Right renal cortex interstitium (tissue), 3 donors: ENCODE measurements at places on chromosomes 4 and X. TPM values are rescaled to one million over a fixed set of nuclear protein-coding genes. Genes with fewer than 3 reads are reported as not detected.

NMU gene
- 10.8 TPM for polyA plus RNA-seq

SLC10A6 gene
- 0.14 TPM for polyA plus RNA-seq

SSX2B gene
- 0.17 TPM for polyA plus RNA-seq

CCSER1 gene
- polyA plus RNA-seq: 20.6 TPM

CT83 gene
- polyA plus RNA-seq: not detected

SSX1 gene
- polyA plus RNA-seq: not detected

SPANXC gene
- not detected for polyA plus RNA-seq

GRCh38 chr4:176479767-176480166 is 160.0 kb downstream of the SPCS3 start:
- no peak for DNase-seq

DNA sequence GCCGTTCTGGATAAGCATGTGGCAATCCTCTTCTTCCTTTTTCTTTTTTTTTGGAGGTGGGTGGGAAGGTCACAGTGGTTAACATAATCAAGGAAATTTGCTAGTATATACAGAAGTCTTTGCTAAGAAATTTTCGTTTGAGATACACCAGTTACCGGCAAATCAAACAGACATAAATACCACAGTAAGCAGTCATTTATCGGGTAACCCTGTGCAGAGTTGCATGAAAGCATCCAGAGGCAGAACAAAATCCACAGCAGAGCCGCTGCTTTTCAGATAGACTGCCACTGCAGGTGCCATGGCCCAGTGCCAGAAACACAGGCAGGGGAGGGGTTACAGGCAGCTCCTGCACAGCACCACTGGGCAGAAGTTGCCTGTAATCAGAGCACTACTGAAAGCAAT is 179.1 kb upstream of the MAB21L2 start:
- DNase-seq: peak; percentile 29

DNA sequence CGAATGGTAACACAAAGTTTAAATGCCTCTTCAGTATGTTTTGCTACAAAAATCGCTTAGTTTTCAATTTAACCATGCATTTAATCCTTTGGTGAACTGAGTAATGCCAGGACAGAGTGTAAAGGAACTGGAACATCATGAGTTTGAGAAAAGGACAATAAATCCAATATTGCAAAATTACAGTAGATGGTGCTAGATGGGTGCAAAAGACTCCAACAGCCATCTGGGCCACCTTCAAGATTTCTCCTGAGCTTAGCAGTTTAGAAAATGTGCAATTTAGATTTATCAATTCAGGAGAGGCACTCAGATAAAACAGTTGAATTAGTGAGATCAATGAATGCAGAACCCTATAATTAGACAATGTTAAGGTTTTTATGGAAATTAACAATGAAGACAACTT is 33.2 kb upstream of the MID1IP1 start:
- no peak for DNase-seq

GRCh38 chr4:76896614-76897535 is 1.1 kb downstream of the SOWAHB start:
- no peak for DNase-seq

GRCh38 chrX:47080215-47080914 is 2.1 kb downstream of the RGN start:
- no peak for DNase-seq

DNA sequence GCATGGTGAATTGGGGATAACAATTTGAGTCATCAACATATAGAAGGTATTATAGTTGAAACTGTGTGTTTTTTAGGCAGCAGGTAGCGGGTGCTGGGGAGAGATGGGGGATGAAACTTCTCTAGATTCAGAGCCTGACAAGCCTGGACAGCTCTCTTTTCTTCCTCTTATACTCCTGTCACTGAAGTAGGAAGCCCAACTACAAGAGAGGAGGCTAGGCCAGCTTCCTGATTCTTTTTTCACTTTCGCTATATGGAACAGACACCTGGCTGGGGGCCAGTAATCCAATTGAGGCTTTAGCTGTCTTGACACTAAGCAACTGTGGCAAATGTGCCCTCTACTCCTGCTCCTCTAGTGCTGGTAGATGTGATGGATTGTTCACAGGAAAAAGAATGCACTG is 69.2 kb downstream of the PHKA1 start:
- no peak for DNase-seq

- DNase-seq: no peak
These were observed 137.6 kb upstream of the TBL1X start for GRCh38 chrX:9327086-9327746.

DNA sequence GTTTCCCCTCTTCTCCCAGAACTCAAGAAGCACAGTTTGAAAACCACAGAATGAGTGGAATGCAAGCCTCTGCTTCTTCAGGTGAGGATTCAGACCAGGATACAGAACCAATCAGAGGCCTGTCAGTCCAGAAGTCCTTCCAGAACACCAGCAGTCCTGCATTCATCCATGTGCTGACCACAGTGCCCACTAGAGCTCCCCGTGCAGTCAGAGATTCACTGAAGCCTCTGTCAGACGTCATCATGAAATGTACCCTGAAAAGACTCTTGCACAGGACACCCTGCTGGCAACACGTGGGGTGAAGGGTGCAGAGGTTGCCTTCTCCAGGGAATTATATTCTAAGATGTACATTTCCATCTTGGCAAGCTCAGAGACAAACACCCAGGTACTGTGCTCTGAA is 75.9 kb upstream of the LSM6 start:
- DNase-seq: no peak

GRCh38 chrX:153521034-153521433 is 3.6 kb downstream of the ATP2B3 start:
- no peak for DNase-seq
